ENCODE measurements at places on chromosomes 11 and 22.

DNA sequence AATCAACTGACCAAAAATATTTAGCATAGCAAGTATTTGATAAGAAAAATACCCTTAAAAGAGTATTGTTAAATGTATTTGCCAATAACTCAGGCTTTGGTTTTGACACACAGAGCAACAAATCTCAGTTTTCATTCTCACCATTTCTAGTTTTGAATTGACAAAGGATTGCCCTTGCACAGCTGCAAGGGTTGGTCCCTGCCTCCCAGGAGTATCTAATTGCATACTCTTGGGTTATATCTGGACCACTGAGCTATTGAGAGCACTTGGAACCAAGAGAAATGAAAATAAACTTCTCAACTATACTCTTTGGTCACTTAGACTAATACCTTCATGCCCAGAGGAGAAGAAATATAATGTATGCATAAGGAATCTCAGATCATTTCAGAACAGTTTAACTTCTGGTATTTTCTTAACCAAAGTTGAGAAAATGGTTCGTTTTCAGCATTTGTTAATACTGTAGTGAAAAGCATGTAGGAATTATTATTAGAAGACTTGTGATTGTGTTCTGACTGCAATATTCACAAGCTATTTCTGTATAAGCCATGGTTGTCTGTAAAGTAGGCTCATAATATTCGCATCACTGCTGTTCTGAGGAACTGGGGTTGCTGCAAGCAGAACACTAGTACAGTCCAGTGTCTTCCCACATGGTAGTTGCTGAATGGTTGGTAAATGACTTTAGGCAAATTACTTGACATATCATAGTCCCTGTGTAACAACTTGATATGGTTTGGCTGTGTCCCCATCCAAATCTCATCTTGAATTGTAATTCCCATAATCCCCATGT is 7.9 kb downstream of the C2CD3 start:
- DNase-seq, result no peak

DNA sequence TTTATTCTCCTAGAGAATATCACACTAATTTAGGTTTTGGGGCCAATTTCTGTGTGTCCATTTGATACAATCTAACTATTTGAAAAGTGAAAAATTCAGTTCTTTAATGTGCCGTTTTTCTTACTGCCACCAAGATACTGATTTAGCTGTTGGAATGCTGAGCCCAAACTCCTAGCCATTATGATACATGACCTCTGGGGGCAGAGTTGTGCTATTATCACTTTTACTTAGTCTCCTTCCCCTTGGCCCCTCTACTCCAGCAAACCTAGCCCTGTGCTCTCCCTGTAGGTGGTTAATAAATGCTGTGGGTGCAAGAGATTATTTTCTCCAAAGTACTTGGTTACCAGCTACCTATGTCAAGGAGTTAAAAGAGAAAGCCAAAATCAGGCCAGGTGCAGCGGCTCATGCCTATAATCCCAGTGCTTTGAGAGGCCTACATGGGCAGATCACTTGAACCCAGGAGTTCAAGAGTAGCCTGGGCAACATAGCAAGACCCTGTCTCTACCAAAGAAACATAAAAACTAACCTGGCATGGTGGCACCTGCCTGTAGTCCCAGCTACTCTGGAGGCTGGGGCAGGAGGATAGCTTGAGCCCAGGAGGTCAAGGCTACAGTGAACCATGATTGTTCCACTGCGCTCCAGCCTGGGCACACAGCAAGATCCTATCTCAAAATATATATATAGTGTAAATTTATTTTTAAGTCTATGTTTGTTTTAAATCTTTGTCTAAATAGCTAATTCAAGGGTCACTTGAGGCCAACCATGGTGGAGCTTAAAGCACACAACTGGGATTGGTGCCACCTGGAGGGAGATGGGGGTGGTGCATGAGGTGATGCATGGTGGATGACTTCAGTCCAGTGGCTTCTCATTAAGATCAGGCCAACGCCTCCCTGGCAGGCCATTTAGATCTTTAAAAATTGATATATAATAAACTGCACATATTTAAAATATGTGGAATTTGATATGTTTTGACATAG is 193.2 kb upstream of the PLET1 start:
- no peak for DNase-seq

GRCh38 chr22:21570398-21570797 is 2.9 kb downstream of the UBE2L3 start:
- no peak for DNase-seq

GRCh38 chr11:917426-917825 is 6.8 kb upstream of the CHID1 start:
- DNase-seq, result no peak

GRCh38 chr11:121321614-121322243 is 29.2 kb downstream of the SC5D start:
- DNase-seq, result no peak

DNA sequence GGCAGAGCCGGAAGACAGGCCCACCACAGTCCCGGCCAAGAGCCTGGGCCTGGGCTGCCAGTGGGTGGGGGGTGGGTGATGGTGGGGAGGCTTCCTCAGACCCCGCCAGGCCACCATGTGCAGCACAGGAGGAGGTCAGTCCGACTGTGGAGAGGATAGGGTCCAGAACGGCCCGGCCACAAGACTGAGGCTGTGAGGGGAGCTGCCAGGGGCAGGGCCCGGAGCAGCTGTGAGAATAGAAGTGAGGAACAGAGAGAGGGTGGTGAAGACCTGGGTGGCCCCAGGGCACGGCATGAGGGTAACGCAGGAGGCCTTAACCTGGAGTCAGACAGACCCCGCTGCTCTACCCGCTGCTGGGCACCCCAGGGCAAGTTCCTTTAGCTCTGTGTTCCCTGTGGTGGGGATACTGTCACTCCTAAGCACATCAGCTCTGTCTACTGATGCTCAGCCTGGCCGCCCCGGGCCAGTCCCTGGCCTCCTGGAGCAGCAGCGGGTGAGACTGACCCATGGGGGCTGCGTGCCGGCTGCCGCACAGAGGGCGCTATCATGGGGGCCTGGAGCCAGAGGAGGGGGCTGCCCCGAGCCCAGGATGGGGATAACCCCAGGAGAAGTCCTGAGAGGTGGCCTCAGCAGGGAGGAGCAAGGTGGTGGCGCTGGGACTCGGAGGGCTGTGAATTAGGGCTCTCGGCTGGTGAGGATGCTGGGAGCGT is 1.7 kb downstream of the FERMT3 start:
- no peak for DNase-seq

GRCh38 chr11:19027829-19028595 is 32.5 kb downstream of the MRGPRX2 start:
- no peak for DNase-seq

DNA sequence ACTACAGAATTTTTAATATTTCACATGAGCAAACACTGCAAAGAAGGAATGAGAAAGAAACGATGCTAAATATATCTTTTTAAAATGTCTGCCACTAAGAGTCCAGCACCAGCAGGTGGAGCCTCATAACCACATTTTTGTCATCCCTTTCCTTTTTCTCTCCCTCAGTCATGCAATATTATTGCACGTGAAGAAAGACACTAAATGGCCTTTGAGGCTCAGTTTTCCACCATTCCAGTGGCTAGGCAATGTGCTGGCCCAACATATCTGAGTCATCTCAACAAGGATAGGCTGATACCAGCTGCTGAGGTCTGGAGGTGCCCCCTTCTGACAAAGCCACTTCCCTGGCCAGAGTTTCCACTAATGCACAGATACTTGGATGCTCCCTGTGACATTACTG is 1.8 kb downstream of the ALKBH8 start:
- no peak for DNase-seq

GRCh38 chr11:11836676-11837231 is 5.0 kb upstream of the USP47 start:
- DNase-seq, result no peak

- DNase-seq, result no peak
These were observed 30.6 kb downstream of the SCUBE1 start for GRCh38 chr22:43312608-43313007.

- no peak for DNase-seq
These were observed 932 bp downstream of the IRAG1 start for GRCh38 chr11:10692531-10693115.

DNA sequence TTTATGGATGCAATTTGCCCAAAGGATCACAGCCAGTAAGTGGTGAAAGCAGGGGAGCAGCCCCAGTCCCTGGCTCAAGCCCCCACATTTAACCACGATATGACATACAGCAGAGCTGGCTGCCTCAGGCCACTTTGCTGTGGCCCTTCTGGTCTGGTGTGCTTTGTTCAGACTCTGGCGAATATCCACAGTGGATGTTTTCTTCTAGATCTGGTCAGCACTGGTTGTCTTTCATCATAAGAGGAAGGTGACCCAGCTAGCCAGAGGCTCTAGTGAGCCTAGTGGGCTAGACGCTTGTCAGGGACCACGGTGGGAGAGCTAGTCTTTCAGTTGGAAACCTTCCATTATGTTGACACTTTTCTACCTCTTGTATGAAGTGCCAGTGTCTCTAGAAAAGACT is 42.5 kb downstream of the DGCR2 start:
- DNase-seq, result no peak

DNA sequence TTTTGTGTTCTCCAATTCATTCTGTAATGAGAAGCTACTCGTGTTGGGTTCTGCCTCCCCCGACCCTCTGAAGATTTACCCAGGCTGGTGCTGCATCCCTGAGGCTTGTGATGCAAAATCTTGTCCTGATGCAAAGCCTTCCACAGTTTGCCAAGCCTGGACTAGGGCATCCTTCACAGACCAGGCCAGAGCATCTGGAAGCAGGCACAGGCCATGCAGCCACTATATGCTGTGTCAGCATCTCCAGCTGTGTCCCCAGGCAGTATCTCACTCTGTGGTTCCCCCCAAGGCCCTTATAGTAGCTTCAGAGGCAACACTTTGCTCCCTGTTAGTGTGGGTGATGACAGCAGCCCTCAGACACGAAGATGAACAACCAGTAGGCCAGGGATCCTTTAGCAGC is 77.3 kb upstream of the RCN1 start:
- no peak for DNase-seq

DNA sequence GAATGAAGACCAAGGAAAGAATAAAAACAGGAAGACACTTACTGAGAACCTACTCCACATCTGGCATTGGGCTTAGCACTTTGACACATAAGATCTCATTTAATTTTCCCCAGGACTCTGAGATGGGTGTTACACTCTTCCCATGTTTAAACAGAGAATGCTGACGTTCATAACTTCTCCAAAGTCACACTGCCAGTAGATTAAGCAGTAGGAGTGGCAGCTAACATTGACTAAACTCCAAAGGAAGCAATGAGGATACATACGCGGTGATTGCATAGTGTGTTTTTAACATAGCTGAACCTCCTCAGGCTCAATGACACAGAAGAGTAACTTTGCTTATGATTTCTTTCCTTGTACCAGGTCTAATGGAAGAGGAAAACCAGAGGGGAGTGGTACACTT is 14.5 kb upstream of the OR10V1 start:
- no peak for DNase-seq

DNA sequence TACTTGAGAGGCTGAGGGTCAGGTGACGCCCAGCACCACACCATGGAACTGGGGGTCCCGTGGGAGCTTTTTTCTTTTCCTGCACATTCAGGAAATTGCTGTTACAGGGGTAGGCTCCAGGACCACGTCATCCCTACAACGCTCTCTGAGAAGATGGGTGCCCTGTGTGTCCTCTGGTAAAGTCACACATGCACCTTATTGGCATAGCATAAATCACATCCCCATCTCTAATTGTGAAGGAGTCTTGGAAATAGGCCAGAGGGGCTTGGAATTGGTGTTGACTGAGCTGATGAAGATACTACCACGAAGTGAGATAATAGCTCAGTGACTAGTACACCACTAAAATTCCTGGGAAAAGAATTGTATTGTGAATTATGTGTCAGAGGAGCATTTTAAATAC is 57.6 kb downstream of the TNRC6B start:
- DNase-seq, result no peak

GRCh38 chr11:35398881-35399280 is 20.5 kb downstream of the SLC1A2 start:
- DNase-seq, result no peak

- DNase-seq, result no peak
These were observed 47.0 kb upstream of the GALNT18 start for GRCh38 chr11:11668781-11669180.

- no peak for DNase-seq
These were observed 22.7 kb upstream of the PRDM10 start for GRCh38 chr11:130025371-130025770.

DNA sequence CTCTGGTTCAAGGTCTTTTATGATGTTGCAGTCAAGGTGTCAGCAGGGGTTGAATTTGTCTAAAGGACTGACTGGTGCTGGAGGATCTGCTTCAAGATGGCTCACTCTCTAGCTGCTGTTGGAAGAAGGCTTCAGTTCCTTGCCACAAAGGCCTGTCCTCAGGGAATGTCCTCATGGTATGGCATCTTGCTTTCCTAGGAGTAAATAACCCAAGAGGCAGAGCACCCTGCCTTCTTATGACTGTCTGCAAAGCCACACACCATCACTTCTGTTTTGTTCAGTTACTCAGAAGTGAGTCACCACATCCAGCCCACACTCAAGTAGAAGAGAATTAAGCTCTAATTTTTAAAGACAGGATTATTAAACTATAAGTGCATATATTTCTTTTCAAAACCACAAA is 45.2 kb downstream of the PLAAT5 start:
- DNase-seq, result no peak

DNA sequence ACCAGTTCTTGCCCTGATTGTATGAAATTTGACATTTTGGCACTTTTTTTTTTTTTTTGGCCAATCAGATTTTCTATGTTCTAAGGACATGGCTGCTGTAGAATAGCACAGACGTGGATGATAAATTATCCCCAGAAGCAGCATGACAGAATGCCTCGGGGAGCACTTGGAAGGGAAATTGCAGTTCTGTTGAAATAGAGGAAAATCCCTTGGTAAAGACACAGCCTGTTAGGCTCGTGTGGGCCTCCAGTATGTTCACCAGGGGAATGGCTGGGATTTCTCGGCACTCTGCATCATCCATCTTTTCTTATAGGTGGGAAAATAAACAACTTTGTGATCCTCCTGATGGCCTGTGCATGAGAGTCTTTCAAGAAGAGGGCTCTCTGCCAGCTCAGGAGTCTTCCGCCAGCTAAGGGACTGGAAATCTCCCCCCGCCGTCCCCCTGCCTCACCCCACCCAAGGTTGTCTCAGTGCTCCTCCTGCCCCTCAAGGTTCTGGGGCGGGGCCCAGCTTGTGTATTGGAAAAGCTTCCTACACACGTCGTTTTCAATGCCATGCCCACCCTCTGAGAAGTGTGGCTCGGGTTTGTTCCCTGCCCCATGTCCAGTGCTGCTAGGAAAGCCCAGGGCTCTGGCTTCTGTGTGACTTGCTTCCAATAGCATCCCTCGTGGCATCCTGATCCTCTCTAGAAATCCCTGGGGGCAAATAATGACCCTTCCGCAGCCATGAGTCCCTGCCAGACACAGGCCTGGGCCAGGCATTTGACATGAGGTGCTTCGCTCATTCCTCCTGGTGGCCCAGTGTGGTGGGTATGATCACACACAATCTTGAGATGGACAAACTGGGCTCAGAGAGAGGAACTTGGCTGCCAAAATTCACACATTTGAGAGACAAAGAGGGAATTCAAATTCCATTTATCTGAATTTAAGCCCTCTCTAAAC is 70.6 kb upstream of the ATXN10 start:
- DNase-seq, result no peak

GRCh38 chr11:45265969-45266675 is 20.0 kb downstream of the SYT13 start:
- no peak for DNase-seq

Data from stimulated activated CD8-positive, alpha-beta memory T cell treated with anti-CD3 and anti-CD28 coated beads, Interleukin-4, amount 100 ng/mL, for 4 hours (primary cell).